ENCODE measurements at places on chromosomes 2 and 18.

DNA sequence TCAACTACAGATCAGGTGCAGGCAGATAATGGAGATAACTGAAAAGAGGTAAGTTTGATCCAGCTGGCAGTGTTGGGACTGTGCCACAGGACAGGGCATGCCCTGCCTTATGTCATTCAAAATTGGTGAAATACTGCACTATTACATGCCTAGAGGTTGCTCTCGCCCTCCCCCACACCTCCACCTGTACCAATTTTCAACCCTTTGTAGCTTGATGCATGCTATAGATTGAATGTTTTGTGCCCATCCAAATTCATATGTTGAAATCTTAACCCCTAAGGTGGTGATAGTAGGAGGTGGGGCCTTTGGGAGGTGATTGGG, 72.1 kb upstream of the LYPD6B start:
- DNase-seq = no peak

- DNase-seq = no peak
These were observed 185.1 kb downstream of the NOL4 start for GRCh38 chr18:34039611-34040010.

- DNase-seq = no peak
These were observed 205.4 kb upstream of the CDH2 start for GRCh38 chr18:28382215-28382879.

DNA sequence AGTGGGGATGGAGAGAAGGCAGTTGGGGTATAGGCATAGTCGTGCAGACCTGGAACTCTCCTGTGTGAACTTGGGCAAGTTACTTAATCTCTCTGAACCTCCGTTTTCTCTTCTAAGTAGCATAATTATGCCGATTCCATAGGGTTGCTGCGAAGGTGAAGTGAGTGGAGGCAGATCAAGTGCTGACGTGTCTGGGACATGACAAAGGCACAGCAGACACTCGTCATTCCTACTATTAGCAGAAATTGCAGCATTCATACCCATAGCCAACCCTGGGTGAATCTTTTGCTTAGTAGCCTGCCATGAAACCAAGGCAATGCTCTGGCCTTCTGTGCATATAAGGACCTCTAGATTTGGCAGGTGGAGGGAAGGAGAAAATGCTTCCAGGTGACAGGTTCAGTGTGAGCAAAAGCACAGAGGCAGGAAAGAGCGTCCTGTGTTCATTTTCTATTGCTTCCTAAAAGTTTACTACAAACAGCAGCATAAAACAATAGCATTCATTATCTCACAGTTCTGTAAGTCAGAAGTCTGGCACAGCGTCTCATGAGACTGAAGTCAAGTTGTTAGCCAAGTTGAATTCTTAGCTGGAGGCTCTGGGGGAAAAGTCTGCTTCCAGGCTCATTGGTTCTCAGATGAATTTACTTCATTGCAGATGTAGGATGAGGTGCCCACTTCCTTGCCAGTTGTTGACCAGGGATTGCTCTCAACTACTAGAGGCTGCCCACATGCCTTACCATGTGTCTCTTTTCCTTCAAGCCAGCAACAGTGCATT, 77.8 kb downstream of the CTIF start:
- no peak for DNase-seq

DNA sequence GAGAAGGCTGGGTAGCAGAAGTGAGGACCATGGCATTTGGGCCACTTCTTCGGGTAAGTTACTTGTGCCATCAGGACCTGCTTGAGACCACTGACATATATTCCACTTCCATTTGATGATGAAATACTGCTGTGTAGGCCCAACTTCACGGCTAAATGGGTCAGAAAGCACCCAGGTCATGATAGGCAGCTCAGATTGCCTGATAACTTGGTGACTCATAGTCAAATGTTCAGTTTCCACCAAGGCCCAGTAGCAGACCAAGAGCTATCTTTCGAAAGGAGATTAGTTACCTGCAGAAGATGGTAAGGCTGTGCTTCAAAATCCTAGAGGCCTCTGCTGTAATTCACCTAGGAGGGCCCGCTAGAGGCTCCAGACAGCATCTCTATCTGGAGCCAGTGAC, 31.8 kb upstream of the MEX3C start:
- no peak for DNase-seq

DNA sequence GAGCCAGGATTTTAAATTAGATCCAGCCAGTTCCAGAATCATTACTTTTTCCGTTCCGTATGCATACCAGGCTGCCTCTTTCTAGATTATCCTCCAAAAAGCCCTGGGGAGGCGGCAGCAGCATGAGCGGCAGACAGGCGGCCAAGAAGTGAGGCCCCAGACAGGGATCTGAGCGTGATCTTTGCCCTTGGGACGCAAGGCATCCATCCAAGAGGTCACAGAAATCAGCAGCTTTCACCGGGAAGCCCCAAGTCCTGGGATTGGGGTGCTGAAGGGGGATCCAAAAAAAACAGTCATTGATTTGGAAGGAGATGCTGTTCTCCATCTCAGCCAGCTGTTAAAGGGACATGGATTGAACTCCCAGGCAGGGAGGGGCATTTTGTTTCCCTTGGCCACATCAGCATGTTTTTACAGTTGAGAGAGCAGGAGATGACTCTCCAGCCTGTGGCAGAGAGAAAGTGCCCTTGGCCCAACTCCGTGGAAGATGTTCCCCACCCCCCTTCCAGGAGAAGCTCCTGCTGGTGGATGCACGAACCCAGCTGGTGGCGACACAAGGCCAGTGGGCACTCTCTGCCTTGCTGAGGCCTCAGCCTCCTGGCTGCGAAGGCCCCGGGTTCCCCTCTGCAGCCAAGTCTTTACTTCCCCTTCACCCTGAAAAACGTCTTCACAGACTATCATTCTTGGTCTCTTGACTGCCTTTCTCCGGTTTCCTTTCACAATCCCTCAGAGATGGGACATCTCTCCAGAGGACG, 265.6 kb downstream of the ANAPC1 start:
- DNase-seq = no peak

DNA sequence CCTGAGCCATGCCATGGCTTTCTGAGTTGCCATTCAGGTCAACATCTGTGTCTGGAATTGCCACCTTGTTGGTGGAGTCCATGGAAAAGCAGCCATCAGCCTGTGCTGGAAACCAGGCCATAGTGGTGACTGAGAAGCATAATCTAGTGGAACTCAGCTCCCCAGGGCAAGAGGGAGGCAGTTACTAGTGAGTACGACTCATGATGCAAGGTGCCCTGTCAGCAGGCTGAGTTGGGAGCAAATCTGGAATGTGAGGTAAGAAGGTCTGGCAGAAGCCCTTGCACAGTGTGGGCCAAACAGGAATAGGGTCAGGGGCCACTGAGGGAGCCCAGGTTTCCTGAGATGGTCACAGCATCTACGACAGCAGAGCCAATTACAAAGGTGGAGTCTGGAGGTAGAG, 37.1 kb downstream of the SULT1C2 start:
- DNase-seq = no peak

- DNase-seq = no peak
These were observed 444.4 kb downstream of the NCKAP5 start for GRCh38 chr2:133123904-133124303.

DNA sequence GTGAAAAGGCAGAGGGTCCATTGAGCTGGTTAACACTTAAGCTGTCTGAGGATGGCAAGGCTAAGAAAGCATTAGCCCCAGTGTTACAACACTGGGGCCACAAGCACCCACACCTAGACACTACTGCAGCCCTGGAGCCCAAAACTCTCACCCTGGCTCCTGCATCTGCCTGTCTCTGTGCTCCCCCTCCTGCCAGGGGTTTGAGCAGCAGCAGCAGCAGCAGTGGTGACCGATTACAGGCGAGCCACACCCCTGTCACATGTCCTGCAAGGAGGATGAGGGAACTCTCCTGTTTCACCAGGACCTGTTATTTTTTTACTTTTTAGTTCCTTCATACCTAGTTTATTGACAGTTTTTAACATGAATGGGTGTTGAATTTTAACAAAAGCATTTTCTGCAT, 326.7 kb upstream of the MAP2 start:
- DNase-seq = no peak

GRCh38 chr2:235659767-235660322, 166.0 kb downstream of the AGAP1 start:
- DNase-seq = no peak

GRCh38 chr2:48110492-48110891, 204.2 kb upstream of the FBXO11 start:
- no peak for DNase-seq

DNA sequence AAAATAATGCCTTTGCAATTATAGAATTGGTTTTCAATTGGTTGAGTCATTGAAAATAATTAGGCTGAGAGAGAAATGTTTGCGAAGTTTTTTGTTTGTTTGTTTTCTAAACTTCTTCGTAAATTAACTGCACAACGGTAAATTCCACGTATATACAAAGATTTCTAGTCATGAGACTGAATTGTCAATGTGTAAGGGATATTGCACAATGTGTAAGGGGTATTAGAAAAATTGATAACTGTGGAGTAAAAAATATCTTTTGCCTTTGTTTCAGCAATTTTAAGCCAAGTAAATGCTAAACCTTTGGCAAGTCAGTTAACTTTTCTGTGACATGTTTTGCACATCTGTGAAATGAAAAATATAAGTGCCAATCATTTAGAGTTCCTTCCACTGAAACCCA, 606.0 kb downstream of the TMEM182 start:
- no peak for DNase-seq

DNA sequence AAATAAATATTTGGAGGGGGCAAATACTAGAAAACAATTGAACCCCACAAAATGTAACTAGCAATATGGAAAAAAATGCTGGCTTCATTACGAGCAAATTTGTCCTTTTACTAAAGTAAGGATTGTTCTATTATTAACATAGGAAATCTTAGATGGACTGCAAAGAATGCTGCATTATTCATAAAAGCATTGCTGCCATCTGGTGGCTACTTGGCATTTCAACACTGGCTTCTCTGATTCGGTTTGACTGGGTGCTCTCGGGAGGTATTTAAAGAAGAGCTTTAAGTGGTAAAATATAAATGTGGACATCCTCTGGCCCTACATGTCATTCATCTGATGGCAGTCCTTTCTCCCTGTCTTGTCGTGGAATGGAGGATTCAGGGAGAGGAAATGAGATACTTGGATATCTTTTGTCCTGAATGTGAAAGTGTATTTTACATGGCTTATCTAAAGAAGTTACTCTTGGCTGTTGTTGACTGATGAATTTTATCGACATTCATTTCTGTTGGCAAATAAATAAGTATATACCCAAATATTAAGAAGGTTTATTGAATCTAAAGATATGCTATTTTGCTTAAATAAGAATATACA, 130.2 kb downstream of the ARHGAP15 start:
- DNase-seq = peak; percentile 22

GRCh38 chr2:209905691-209906090, 96.7 kb upstream of the RPE start:
- no peak for DNase-seq

DNA sequence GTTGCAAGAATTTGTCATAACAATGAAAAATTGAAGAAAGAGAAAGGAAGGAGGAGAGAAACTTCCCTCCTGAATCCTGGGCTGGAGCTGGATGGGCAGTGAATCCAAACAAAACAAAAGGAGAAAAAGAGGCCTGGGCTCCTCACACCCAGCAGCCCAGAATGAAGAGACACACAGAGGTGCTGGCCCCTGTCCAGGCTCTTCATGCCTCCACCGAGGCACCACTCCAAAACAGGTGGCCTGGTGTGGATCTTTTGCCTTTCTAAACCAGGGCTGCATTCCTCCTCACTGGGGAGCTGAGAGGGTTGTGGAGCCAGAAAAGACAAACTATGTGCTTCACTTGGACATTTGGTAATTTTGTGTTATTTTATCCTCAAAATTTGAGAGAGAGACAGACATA, 76.0 kb downstream of the FAM124B start:
- no peak for DNase-seq

DNA sequence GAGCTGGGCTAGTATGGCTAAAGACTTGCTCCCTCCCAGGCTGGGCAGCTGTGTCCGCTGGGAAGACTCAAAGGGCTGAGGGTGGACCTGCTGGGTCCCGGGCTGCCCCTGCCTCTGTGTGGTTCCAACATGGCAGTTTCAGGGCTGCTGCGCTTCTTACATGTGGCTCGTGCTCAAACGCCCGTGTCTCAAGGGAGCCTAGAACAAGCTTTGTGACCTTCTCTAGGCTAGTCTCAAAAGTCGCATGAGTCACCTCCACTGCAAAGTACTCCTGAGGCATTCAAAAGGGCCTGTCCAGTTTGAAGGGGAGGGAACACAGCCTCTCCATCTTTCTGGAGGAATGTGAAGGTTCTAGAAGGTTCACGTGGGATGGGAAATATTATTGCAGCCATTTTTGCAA, 44.7 kb upstream of the RAB31 start:
- DNase-seq = no peak

GRCh38 chr2:161586517-161587167, 37.6 kb upstream of the SLC4A10 start:
- no peak for DNase-seq

DNA sequence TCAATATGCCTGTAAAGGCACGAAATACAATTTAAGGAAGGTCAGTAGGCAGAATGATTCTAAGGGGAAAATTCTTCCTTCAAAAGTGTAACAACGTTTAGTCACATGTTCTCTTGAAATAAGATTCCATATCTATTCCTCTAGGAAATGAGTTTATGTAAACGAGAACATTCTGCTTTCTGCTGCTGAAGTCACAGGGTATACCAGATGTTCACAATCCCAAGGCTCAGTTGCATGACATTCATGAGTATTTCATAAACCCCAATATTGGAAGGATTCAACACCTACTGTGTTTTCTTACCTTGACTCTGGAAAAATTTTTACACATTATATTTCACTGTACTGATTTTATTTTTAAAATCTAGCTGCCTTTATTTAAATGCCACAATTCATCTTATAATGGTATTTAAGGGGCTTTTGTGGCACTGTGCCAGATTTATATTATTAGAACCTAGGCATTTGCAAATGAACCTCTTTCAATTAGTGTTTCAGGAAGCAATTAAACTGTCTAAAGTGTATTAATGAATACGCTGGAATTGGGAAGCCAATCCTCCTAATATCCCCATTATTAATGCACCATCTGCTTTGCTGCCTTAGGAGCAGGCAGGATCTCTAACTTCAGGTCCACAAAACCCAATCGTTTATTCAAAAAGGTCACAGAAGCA, 542.6 kb upstream of the KLHL29 start:
- no peak for DNase-seq

GRCh38 chr2:55345064-55345463, 74.6 kb downstream of the CCDC88A start:
- no peak for DNase-seq

GRCh38 chr18:26255695-26256622, 29.7 kb downstream of the TAF4B start:
- no peak for DNase-seq

DNA sequence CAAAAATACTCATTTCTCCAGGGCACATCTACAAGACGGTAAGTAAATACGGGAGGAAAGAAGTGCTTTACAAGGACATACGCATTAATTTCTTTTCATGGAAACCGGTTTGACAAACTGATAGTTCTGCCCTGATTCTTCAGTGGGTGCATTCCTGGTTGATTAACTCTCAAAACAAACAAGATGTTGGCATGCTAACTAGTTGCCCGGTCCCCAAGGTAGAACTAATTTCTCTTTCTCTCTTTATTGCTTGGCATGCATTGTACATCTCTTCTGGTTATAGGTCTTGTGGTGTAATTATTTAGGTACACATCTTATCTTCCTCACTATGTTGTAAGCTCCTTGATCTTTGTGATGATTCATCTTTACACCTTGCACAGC, 46.9 kb upstream of the SPATS2L start:
- DNase-seq = no peak

Data from stimulated activated CD8-positive, alpha-beta memory T cell treated with anti-CD3 and anti-CD28 coated beads, Interleukin-4, amount 100 ng/mL, for 1 hour (primary cell).